ENCODE measurements at places on chromosomes 2 and 18.

DNA sequence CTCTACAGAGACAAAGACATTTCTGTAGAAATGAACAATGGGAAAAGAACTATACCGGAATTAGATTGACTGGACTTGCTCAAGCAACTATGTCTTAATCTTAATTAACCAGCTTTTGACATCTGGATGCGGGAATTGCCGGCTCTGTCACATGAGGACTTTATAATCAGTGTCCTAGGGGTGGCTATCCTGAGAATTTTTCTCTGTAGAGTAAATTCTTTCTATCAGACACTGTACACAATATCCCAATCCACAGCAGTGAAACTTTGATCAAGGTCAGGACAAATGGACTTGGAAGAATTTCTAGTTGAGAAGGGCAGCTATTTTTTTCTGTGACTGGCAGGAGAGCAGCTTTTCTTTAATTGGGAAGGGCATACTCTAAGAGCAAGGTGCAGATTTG, 322.1 kb downstream of the HRH4 start:
- DNase-seq = no peak

- peak; percentile 53 for DNase-seq
Observed at GRCh38 chr2:119126650-119127049, 31.9 kb downstream of the C1QL2 start.

DNA sequence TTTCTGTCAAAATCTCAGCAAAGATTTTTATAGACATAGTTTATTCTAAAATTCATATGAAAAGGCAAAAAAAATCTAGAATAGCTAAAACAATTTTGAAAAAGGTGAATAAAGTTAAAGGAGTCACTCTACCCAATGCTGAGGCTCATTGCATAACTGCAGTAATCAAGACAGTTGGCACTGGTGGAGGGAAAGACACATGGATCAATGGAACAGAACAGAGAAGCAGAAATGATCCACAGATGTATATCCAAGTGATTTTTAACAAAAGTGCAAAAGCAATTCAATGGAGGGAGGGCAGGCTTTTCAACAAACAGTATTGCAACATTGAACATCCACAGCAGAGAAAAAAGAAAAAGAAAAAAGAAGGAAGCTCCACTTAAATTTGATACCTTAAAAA, 162.8 kb downstream of the RBM43 start:
- no peak for DNase-seq

GRCh38 chr2:85505551-85506238, 33.3 kb upstream of the MAT2A start:
- no peak for DNase-seq

- DNase-seq = no peak
Observed at GRCh38 chr2:53500181-53500580, 267.4 kb upstream of the CHAC2 start.

GRCh38 chr2:68857855-68858456, 13.2 kb downstream of the BMP10 start:
- no peak for DNase-seq

GRCh38 chr18:25724997-25725396, 365.4 kb downstream of the SS18 start:
- DNase-seq = no peak

DNA sequence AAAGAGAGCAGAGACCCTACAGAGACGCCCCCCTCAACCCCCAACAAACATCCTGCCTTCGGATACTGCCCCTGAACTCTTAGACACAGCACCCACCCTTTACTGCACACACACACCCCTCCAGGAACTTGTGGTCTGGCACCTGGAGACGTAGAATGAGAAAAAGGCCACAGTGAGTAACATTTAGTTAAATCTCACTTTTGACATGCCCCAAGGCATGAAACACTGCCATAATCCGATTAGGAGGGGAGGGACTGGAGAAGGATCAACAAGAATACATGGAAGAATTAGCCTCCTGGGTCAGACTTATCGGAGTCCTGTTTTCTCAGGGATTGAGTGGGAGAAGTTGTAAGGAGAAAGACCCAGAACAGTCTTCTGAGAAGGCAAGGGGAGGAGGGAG, 4.1 kb downstream of the CDK5R2 start:
- DNase-seq = no peak

DNA sequence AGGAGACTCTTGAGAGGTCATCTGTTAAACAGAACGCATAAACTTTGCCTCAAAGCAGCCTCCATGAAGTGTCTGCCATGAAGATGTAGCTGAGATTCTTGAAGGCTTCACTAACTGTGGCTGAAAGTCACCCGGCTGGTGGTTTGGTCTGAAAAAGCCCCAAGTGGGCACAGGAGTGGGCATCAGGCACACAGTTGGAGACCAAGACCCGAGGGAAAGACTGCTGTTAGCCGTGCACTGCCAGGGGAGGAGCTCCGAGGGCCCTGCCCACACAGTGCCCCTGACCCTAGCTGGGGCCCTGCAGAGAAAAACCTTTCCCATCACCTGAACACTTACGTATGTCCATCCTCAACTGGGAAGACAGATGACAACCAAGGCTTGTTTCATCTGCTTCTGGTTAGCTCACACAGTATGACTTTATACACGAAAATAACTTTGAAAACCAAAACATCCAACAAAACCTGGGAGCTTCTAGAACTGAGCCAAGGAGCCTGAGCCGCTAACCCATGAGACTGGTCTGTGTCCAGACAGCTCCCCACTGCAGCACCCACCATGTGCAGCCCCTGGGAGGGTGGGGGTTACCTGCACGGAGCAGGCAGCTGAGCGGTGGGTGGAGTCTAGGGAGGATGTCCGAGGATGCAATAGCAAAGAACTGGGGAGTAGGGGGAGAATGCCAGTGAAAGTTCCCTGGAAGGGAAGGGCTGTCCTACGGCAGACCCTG, 15.4 kb downstream of the HJURP start:
- peak; percentile 10 for DNase-seq

Measured in activated T-cell treated with anti-CD3 and anti-CD28 coated beads, Interleukin-2, amount 50 U/mL, for 48 hours (primary cell).